ENCODE measurements at places on chromosomes 1 and 21.

GRCh38 chr1:15353839-15354579 is 55.7 kb upstream of the EFHD2 start:
- no peak for DNase-seq

- DNase-seq, result no peak
Measured at GRCh38 chr1:220430059-220430458, 97.9 kb upstream of the MARK1 start.

- no peak for DNase-seq
Measured at GRCh38 chr1:41245659-41246058, 3.6 kb upstream of the SCMH1 start.

- DNase-seq, result no peak
Measured at GRCh38 chr1:68149907-68150306, 82.4 kb downstream of the WLS start.

DNA sequence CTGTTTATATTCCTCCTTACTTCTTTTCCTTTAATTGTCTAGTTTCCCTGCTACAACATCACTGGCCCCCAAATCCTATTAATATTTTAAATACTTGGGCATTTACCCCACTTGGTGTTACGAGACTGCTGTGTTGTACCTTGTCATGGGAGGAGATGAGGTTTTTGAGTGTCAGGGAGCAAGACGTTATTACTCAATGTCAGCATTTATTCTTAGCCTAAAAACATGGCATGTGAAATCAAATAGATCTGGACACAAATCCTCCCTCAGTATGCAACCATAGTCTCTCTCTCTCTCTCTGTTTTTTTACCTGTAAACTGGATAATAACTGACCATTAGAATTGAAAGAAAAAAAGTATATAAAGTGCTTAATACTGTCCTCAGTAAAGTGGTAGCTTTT is 4.6 kb downstream of the LRRC8B start:
- DNase-seq, result no peak

GRCh38 chr1:211135342-211135950 is 1.5 kb upstream of the KCNH1 start:
- DNase-seq, result peak; percentile 80

GRCh38 chr1:240766831-240767230 is 154.9 kb upstream of the GREM2 start:
- no peak for DNase-seq

GRCh38 chr1:26094076-26094669 is 17.5 kb upstream of the PDIK1L start:
- DNase-seq, result no peak
